ENCODE measurements at places on chromosomes 16 and 17.
A peak's percentile ranks its signal among the peaks of the same experiment; 100 is the strongest.

GRCh38 chr16:49839017-49839825, 16.7 kb downstream of the ZNF423 start:
- no peak for DNase-seq

- no peak for DNase-seq
Observed at GRCh38 chr17:79681628-79682261, 49.0 kb upstream of the ENPP7 start.

GRCh38 chr17:75487351-75488070, 27.8 kb downstream of the CASKIN2 start:
- DNase-seq = no peak

DNA sequence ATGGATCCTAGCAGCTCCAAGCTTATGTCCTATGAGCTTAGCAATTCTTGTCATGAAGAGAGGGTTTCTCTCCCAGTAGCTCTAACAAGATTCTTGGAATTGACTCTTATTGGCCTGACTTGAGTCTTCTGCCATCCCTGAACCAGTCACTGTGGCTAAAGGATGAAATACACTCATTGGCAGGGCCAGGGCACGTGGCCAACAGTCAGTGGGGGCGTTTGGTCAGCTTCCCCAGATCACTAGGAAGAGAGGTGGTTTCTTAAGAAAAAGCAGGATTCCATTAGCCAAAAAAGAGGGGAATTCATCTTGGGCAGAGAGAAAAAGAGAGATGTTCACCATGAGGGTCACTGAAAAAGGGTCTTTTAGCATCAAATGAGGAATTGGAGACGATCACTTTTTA, 363.2 kb downstream of the SNX29 start:
- no peak for DNase-seq

- DNase-seq = no peak
Observed at GRCh38 chr16:27366687-27367460, 35.1 kb upstream of the IL21R start.

GRCh38 chr16:19434584-19434983, 16.9 kb downstream of the TMC5 start:
- no peak for DNase-seq

DNA sequence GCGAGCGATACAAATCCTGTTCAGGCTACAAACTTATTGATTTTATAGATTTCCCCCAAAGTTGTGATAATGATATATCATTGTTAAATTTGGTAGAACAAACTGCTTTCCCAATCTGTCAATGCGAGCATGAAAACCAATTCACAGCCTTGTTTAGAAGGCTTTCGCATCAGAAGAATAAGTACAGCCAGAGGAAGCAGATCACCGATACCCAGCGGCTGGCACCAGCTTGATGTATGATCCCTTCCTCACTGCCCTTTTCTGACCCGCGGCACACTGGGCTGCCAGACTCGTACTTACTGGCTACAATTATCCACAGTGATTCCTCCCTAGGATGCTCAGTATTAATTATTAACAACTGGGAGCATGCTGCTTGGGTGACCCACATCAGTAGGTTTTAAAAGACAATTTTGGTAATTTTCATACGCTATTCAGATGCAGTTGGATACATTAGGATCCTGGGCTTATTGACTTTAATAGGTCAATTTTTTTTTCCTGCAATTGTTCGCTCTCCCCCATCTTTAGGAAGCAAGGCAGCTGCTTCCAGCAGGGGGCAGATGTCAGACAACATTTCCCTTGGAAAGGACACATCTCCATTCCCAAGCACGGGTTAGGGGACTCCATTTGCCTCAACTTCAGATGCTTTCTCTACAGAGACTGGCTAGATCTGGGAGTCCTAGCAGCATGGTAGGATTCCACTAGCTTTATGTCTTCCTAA, 582.7 kb upstream of the PSMD7 start:
- DNase-seq = no peak

GRCh38 chr16:53545433-53545832, 42.4 kb upstream of the AKTIP start:
- no peak for DNase-seq

GRCh38 chr16:56894331-56894917, 29.4 kb downstream of the SLC12A3 start:
- DNase-seq = no peak

- DNase-seq = no peak
Observed at GRCh38 chr16:25419153-25419552, 161.5 kb upstream of the ZKSCAN2 start.

- peak; percentile 14 for DNase-seq
Observed at GRCh38 chr16:89150981-89151380, 20.6 kb upstream of the CDH15 start.

GRCh38 chr16:72475688-72476087, 303.7 kb upstream of the PMFBP1 start:
- no peak for DNase-seq

DNA sequence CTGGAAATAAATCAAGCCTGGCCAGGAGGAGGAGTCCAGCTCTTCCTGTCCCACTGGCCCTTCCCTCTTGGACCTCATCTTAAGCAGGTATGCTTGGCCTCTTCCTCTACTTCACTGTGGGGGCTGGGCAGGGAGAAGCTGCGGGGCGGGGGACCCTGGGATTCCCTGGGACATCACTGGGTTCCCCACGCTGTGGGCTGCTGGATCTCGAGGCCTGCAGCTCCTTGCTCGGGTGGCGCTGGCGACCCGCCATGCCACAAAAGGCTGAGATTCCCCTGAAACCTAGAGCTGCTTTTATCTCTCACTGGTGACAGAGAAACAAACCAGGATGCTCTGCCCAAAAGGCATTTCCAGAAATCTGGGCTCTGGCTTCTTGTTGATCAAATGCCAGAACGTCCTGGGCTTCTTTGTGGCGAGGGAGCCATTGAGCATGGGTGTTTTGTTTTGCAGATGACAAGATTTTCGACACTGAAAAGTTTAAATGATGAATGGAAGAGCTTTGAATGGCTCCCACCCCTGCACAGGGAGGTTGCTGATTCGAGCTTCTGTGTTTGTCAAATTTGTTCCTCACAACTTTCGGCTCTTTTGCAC, 8.6 kb upstream of the PGS1 start:
- no peak for DNase-seq

DNA sequence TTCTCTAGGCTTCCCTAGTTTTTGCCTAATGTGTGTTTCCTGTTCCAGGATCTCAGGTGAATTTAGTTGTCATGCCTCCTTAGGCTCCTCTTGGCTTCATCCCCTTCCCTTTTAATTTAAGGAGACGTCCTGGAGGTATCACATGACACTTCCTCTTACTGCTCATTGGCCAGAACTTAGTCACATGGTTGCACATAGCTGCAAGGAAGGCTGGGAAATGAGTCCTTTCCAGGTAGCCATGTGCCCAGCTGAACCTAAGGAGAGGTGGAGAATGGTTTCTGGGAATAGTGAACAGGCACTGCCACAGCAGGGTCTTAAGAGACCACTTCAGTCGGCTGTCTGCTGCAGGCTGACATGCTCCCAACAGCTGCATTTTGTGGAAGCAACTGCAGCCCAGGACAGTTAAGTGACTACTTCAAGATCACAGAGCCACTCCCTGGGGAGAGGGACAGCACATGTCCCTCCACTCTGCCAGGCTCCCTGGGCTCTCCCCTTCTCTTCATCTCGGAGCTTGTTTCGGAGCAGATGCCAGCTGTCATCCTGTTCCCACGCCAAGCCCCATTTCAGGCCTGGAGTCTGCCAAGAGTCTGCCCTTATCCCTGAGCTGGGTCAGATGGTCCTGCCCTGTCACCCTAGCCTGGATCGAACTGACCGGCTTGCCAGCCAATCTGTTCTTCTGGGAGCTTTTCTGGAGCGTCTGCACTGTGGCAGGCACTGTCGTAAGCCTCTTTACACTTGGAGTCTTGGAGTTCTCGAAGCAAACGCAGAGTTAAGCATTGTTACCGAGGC, 81.4 kb upstream of the FOXF1 start:
- DNase-seq = no peak

DNA sequence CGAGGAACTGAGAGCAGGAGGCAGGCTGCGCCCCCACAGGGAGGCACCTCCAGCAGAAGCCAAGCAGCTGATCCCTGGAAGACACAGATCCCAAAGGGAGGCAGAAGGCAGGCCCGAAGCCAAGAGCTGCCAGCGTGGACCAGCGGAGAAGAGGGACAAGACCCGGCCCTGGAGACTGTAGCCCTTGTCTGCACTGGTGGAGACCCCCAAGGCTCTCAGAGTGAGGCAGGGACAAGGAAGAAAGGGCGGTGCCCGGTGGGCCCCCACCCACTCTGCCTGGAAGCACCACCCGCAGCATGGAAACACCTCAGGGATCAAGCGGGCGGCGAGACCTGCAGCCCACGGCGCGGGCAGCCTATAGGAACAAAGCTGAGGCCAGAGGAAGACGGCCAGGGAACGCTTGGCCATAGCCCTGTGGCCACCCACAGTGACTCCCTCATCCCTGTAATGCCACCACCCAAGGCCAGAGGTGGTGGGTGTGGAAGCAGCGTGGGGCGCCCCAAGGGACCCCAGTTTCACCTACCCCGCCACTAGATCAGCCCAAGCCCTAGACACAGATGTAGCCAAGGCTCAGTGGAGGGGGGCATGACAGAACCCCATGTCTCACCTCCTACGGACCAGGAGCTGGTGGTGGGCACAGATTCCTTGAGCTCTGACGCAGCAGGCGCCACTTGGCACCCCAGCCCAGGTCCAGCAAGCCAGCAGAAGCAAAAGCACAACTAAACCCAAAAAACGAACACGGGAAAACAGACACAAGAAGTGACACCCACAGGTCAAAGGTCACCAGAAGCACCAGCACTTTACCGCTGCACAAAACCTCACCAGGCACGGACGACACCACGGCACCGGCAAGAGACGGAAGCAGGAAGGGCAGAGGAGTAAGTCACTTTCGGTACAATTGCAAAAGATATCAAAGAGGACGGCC, 2.9 kb upstream of the SIRT7 start:
- DNase-seq = no peak

DNA sequence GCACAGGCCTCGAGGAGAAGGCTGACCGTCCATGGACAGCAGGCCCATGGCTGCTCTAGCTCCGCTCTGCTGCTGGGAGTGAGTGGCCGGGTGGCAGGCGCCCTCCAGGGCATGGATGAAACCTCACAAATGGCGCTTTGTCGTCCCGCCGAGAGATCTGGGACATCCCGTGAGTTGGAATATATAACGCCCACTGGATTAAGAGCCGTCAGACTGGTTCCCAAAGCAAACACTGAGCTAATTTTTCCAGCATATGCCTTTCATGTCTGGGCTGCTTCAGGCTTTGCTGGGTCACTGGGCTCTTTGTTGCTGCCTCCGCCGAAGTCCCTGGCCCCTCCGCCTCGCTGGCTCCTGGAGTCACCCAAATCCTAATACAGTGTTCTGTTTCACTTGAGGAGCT, 266.3 kb downstream of the FOXL1 start:
- DNase-seq = no peak

DNA sequence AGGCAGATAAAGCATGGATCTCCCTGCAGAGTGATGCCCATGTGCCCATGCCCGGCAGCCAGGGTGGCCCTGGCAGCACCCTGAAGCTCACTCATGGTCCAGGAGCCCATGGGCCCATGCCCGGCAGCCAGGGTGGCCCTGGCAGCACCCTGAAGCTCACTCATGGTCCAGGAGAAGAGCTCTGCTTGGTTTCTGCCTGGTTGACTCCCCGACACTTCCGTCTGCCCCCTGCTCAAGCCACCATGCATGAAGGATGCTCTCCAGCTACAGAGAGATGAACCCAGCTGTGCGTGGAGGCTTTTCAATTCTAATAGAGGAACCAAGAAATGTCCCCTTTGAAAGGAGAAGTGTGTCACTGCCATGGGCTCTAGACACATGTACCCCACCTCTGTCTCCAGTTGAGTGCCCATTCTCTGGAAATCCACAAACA, 8.7 kb downstream of the CCL17 start:
- no peak for DNase-seq

DNA sequence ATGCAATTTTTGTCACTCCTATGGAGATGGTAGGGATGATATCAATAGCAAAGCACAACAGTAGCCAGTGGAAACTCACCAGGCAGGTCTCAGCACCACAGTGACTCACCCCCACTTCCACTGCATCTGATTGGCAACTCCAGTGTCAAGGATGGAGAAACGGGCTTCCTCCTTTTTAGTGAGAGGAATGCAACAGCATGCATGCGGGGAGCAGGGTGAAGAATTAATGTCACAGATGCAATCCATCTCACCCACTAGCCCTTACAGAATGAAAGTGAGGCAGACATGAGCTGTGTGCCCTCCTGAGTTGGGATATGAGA, 467.0 kb upstream of the C16orf82 start:
- no peak for DNase-seq

Measured in posterior vena cava (tissue), 2 donors.